ENCODE measurements at places on chromosomes 12 and 14. TPM values are rescaled to one million over a fixed set of nuclear protein-coding genes. Genes with fewer than 3 reads are reported as not detected.

- DNase-seq = no peak
Observed at GRCh38 chr14:75563931-75564330, 14.5 kb upstream of the FLVCR2 start.

Gene OR4Q3
- not detected for polyA plus RNA-seq

DNA sequence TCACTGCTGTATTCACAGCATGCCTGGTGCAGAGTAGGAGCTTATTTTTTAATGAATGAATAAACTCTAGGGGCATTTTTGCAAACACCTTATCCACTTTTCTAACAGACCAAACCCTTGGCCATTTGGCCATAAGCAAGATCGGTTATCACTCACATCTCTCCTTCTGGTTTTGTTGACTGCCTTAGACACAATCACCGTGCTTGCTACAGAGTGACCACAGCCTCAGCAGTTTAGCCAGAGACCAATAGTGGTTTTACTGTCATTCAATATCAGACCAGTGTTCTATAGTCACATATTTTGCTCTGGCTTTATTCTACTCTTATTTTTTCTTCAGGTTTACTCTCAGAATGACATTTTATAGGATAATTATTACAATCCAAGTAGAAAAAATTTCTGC, 2.2 kb downstream of the KLRB1 start:
- no peak for DNase-seq

GRCh38 chr12:48956279-48957140, 777 bp downstream of the ARF3 start:
- peak; percentile 88 for DNase-seq

- DNase-seq = no peak
Observed at GRCh38 chr12:56029666-56030293, 8.9 kb downstream of the IKZF4 start.

GRCh38 chr14:104437703-104438102, 141.9 kb upstream of the C14orf180 start:
- no peak for DNase-seq

GRCh38 chr12:59904874-59905521, 309.2 kb downstream of the SLC16A7 start:
- DNase-seq = peak; percentile 91

DNA sequence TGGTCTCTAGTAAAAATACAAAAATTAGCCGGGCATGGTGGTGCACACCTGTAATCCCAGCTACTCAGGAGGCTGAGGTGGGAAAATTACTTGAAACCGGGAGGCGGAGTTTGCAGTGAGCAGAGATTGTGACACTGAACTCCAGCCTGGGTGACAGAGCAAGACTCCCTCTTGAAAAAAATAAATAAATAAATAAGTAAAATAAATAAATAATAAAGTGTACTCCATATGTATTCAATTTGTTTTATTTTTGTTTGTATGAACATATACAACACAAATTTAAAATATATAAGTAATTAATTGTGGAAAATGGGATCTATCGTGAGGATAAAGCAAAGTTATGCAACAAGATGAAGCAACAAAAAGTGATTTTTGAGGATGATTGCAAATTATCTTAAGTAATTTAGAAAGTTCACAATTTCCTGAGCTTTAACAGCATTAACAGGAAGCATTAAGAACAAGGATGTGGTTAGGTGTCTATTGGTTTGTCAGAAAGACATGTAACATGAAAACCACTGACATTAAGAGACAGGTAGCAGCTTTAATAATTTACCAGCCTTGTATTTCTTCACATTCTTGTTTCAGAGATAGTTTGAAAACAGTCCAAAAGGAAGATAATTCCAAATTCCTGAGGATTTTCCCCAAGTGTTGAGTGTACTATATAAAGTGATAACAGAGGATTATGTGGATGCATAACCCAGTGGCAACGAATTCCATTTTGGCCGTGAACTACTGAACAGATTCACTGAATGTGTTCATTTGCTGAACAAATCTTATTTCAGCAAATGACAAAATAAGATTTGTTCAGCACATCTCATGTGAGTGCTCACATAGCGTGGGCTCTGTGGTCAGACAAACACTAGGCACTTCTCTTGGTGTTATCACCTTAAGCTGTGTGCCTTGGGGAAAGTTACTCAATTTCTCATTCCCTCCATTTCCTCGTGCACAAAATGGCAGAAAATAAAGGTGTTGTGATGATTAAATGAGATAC, 68.6 kb upstream of the RESF1 start:
- DNase-seq = no peak

- no peak for DNase-seq
Observed at GRCh38 chr12:7693793-7694192, 1.8 kb downstream of the GDF3 start.

- DNase-seq = no peak
Observed at GRCh38 chr12:88202500-88202899, 60.4 kb downstream of the TMTC3 start.

Gene RFLNA
- 0.05 TPM for polyA plus RNA-seq

Data from BJ (cell line).